ENCODE measurements at places on chromosomes 6 and 20. TPM values are rescaled to one million over a fixed set of nuclear protein-coding genes. Genes with fewer than 3 reads are reported as not detected.

Gene SLC22A16
- not detected for total RNA-seq

GRCh38 chr20:51312480-51312783, 230.1 kb downstream of the NFATC2 start:
- H3K4me1 ChIP-seq: no peaks in the 10 kb centered on the region
- no peak overlapping the region for H3K27ac ChIP-seq
- no peaks in the 10 kb centered on the region for H3K36me3 ChIP-seq
- no peak overlapping the region for H3K4me3 ChIP-seq

- H3K27me3 ChIP-seq: no peaks in the 10 kb centered on the region
- DNase-seq: no peak
- H3K4me1 ChIP-seq: no peaks in the 10 kb centered on the region
- H3K4me3 ChIP-seq: no peak overlapping the region
- H3K36me3 ChIP-seq: peaks cover 6% of the 10 kb centered on the region
Measured at GRCh38 chr20:17956099-17956685, 12.4 kb downstream of the SNX5 start.

Gene CNBD2
- not detected for total RNA-seq

Gene TMEM181
- total RNA-seq: 19.0 TPM

GRCh38 chr6:138426500-138427123, 22.6 kb downstream of the HEBP2 start:
- H3K4me3 ChIP-seq: no peak overlapping the region
- no peaks in the 10 kb centered on the region for H3K4me1 ChIP-seq
- H3K27me3 ChIP-seq: no peaks in the 10 kb centered on the region
- no peak for DNase-seq
- peaks cover 17% of the 10 kb centered on the region for H3K36me3 ChIP-seq
